ENCODE measurements at places on chromosomes 4 and X.

DNA sequence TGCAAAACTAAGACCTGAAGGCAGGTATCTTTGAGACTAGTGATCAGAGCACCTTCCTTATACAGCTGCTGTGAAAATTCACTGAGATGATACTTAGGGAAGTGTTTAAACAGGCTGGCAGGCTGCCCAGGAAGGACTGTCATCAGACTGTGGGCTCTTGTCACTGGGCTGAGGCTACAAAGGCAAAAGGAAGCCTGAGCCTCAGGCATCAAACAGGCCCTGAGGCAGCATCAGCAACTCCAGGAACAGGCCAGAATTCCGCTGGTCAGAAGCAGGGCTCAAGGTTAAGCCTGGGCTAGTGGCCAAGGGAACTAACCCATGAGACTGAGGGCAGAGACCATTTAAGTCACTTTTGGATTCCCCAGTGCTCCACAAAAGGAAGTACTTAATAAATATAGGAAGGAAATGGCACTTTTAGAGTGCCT is 12.8 kb downstream of the PJA1 start:
- peak; percentile 74 for DNase-seq

DNA sequence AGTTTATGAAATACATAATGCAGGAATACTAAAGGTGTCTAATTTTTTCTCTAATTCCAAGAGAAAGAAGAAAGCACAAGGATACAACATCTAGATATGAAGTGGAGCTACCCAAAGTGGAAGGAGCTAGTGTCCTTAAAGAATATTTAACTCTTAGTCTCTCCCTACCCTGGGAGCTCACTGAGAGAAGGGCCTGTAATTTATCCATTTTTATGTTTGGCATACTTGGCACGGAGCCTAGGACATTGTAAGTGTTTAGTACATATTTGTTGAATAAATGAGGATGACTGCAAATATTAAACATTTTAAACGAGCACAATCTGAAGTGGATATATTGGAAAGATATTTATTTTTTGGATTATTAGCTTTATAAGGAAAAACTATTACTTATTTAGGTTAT is 674.8 kb downstream of the IQCM start:
- no peak for DNase-seq

GRCh38 chr4:120921456-120922380 is 808 bp downstream of the PRDM5 start:
- peak; percentile 9 for DNase-seq

DNA sequence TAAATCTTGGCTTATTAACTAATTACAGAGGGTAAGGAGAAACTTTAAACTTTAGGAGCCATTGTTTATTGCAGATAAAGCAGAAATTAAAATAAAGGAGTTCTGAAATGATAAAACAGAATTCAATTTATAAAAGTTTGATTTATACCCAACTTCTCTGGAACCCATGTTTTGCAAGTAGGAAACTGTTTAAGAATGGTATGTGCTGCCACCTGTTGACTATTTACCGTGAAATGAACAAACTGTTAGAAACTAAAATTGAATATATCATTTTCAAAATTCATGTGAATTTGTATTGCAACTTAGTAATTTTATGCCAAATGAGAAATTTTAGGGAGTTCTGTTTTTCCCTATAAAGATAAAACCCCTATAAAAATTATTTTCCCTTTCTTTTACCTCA is 11.0 kb upstream of the TBC1D8B start:
- DNase-seq, result no peak

GRCh38 chrX:1212532-1212931 is at the start of gene CRLF2:
Gene CRLF2 (minus strand): TSS chrX:1212649. CDS start chrX:1212634, 15 bp downstream.
- no peak for DNase-seq

All from NCI-H2029 (cell line).